ENCODE measurements at places on chromosomes 7 and 10.

DNA sequence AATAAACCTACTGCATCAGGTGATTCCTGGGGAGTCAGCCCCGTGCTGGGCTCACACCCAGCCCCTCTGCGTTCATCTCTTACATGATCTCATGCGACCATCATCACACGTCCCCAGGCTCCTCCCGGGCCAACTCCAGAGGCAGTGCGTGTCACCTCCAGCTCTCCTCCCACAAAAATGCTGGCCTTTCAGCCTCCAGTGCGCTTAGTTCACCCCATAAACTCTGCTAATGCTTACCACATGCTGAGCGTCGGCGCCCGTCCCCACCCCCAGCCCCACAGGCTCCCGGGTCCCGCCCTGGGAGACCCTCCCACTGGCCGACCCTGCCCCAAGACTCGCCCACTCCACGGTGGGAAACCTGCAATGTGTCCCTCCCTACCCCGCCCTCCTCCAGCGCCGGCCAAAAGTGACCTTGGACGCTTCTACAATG is 816 bp upstream of the SDK1 start:
- no peak for DNase-seq

DNA sequence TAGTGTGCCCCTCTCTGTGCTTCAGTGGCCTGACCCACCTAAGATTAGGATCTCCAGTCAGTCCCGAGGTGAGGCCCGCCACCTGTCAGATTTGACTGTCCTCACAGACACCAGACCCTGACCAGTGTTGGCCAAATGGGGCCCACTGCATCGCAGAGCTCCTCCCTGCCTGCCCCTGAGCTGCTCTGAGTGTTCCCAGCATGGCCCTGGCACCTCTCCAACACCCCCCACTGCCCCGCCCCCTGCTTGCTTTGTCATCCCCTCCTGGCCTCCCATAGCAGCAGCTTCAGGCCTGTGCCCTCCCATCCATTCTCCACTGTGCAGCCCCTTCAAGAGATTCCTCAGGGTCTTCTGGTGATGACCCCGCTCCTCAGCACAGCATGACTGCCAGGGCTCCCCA is 67.6 kb downstream of the C10orf120 start:
- no peak for DNase-seq

DNA sequence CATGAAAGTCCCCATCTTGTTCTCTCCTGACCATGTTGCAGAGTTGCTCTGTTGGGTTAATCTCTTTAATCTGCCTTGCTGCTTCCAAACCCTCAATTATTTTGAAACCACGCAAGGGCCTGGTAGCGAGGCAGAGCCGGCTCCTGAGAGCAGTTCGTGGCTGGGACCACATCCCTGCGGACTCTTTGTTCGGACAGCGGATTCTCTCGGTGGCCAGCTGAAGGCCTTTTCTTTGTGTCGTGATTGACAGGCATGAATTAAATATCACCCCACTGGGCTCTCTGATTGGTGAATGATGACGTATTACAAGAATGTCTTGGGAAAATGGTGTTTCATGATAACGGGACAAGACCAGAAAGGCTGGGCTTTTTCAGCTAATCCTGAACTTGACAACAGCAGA is 66.9 kb upstream of the ARHGAP21 start:
- DNase-seq: no peak

DNA sequence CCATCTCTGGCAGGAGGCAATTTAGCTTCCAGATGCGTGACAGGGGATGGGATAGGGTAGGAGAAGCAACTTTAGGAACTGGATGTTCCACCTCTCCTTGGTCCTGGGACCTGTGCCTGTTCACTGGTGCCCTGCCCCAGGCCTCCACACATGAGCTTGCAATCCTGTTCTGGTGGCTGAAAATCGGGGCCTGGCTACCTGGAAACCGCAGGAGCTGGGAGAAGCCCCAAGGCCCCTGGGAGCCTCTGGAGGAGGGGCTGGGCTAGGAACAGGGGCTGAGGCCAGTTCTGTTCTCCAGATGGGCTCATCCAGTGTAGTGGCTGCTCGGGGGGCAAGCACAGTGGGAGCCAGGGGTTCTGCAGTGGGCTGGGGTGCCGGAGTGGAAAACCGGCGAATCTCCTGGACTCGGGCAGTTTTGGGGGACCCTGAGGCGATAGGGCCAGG is 5.3 kb upstream of the MYOZ1 start:
- DNase-seq: no peak

DNA sequence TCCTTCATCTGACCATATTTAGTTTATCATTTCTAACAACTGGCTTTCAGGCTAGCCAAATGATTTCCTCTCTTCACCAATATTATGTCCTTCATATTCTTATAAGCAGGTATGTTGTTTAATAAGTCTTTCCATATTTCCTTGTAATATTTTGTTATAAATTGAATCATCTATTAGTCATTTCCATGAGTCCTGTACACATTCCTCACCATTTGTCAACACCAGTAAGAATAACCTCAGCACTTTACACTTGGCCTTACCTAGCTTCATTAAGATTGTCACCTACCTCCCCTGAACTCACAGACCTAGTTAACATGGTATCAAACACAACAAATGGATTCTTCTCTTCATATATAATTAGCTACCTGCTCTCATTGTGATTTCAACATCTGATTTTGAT is 282.3 kb downstream of the SEMA3D start:
- DNase-seq: no peak

DNA sequence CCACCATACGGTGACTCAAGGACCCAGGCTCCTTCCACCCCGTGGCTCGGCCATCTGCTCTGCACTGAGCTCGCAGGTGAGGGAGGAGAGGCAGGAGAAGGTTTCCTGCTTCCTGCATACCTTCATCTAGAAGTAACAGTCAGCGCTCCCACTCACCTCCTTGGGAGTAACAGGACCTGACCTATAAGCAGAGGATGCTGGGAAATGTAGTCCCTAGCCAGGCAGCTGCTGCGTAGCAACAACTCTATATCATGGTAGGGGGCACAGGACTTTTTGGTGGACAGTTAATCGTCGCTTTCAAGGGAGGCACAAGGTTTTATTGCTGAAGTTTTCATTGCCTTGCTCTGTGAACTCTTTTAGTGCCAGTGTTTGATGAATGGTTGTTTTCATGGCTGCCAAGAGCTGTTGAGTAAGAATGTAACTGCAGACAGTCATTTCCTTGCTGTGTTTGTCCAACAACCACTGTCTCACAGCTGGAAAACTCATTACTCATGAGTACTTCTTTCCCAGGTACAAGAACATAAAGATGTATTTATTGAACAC is 10.2 kb upstream of the ZFYVE27 start:
- DNase-seq: peak; percentile 64

GRCh38 chr7:104961821-104962220 is 52.2 kb upstream of the KMT2E start:
- DNase-seq: no peak

DNA sequence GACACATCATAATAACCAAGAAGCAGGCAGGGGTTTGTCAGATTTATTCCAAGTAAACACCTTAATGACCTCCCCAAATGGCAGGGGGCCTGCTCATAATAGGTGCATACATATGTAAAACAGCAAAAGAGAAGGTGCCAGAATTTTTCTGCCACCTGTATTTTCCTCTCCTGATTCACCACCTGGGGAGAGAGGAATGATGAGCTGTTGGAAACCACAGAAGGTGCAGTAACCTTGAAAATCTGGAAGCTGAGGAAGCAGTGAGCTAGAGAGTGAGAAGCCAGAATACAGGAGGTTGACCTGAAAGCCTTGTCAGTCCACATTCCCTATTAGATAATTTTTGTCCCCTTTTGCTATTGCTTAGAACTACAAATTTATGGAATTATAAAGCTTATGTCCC is 46.2 kb upstream of the PDE1C start:
- DNase-seq: no peak

- peak; percentile 81 for DNase-seq
These were observed 559 bp downstream of the TRA2A start for GRCh38 chr7:23531050-23531793.

- DNase-seq: no peak
These were observed 222.3 kb downstream of the PHTF2 start for GRCh38 chr7:78020874-78021249.

DNA sequence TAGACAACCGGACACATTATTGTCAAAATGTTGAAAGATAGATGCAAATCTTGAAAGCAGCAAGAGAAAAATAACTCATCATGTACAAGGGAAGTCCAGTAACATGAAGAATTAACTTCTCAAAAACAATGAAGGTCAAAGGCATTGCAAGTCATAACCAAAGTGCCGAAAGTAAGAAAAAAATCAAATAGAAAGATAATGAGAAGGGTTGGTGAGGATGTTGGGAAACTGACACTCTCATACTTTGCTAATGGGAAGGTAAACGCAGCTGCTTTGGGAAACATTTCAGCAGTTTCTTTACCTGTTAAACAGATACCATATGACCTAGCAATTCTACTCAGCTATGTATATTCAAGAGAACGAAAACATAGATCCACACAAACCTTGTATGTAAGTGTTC is 303.0 kb downstream of the ARL4A start:
- no peak for DNase-seq

DNA sequence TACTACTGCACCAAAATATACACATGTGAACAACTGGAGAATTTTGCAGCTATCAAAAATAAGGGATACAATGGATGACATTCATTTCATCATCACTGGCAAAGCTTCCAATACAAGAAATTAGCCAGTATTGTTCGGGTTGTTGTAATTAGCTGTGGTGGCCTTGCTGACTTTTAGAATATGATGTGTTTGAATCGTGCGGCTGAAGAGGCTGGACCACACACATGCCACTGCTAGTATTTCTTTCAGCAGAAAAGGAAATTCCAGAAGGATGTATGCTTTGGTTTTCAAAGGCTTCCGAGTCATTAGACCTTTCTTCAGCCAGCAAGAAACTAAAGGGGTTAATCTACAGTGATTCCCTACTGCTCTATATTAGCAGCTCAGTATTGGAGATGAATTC is 16.6 kb downstream of the RPP38 start:
- DNase-seq: no peak

- DNase-seq: no peak
These were observed 774.0 kb downstream of the DNAJB9 start for GRCh38 chr7:109343678-109344077.

DNA sequence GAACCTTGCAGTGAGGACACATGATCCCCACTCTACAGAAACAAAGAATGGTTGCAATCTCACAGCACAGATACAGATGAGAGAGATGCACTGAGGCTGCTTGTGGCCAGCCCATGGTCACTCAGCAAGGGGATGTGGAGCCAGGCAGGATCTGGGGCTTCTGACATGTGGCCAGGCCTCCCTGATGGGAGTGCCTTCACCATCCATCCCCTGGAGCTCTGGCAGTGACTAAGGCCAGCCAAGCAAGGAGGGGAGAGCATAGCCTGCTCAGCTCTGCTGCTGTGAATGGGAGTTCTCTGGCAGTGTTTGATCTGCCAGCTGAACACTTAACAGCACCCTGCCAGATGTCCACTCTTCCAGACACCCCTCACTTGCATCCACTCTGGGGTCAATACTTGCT is 19.8 kb downstream of the C10orf71 start:
- no peak for DNase-seq

DNA sequence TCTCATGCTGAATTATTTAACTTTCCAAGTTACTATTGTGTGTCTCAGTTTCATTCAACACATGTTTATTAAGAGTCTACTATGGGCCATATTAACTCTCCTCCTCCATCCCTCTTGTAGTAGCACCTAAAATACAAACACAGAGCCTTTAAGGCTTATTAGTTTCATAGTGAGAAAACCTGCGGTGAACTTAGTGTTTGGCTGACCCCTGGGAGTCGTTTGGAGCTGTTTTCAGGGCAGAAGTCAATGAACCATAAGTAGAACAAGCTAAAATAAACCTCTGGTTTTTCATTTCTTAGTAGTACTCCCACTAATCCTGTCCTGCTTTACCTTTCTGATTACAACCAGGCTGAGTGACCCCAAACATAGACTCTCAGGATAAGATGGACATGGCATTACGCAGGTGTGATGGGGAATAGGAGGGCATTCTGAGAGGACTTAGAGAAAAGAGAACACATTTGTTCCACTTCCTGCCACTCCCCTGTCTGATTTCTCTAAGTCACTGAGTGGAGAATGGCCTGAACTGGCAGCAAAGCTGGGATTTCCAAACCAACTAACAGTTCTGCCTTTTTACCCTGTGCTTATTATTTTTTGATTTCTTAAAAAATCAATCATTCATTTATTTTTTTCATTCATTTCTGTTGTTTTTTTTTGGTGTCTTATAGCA is 74.5 kb downstream of the LRMDA start:
- no peak for DNase-seq

All from activated CD4-positive, alpha-beta T cell treated with anti-CD3 and anti-CD28 coated beads, Interleukin-10, Interleukin-2, amounts not matched to agents 100 ng/mL and 50 ng/mL, durations not matched to agents 16 hours and 8 hours (primary cell).